AG04450 (cell line): ENCODE measurements at places on chromosomes 4 and X.

DNA sequence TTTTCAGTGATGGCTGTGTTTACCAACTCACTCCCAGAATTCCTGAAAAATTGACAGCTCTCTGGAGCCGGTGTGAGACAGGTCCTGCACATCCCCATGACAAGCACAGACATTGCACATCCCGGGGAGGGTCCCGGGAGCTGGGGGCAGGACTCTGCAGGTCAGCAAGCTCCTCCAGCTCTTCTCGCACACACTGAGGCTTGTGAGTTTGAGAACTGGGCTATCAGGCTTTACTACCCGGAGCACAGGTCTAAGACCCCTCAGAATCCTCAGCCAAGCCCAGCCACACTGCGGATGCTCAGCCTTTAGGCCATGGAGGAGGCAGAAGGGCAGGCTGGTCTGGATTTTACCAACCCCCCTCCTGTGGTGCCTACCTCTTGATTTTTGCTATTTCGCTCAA lies 5.6 kb upstream of the CLDN24 start:
- no peak for DNase-seq

GRCh38 chr4:74504212-74504611 lies 59.3 kb downstream of the AREG start:
- no peak for DNase-seq

DNA sequence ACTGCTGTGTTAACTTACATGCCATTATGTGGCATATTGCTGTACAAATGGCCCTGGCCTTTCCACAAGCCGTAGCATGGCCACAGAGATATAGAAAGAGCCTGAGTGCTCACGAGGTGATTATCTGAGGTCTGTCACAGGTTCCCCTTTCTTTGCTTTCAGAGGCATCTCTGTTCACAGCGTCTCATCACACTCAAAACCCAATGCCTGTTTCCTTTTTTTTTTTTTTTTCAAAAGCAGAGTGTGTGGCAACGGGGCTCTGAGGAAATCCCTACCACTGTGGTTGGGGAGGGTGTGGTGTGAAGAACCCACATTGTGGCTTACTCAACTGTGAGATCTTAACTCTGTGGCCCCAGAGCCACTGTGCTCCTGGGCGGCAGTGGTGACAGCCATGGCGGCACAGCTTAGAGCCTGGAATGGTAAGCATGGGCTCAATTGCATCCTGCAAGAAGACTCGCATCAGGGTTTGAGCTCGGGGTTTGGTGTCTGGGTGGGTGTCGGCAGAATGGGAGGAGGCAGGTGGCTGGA lies 30.8 kb downstream of the RTL5 start:
- no peak for DNase-seq

DNA sequence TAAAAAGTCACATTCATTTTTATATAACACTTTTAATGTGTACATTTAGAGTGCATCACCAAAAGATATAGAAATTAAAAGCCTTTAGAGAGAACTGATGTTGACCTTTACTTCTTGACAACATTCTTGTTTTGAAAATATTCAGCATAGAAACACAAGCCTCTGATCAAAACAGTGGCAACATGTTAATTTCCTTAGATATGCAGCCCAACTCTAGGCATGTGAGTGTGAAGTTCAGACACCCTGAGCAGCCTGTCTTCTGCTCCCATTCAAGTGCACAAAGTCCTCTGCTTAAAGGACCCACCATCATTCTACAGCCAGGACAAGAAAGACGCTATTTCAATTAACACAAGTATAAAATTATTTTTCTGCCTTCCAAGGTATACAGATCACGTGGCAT lies 60.0 kb downstream of the PPP3CA start:
- DNase-seq, result no peak

DNA sequence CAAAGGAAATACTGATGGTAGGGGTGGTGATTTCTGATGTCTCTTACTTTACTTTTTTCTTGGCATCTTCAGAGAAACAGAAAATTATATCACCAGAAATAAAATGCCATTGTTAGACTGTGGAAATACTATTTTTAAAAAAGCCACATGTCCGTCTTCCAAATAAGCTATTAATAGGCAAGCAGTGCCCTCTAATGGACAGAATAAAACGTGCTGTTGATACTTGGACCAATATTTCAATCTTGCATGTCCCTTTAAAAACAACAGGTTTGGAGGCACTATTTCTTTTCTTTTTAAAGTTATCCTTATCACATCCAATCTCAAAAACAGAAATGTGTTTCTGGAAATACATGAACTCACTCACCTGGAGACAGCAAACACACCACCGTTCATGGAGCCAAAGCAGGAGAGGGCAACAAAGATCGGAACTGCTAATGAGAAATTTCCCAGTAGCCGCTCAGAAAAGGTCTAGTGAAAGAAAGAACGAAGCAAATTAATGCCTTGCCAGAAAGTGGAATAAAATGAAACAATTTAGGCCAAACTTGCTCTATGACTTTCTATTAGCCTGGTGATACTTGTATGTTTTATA lies 59.2 kb downstream of the SLC7A11 start:
- peak; percentile 26 for DNase-seq

GRCh38 chr4:73976217-73976616 lies 5.6 kb downstream of the PF4 start:
- DNase-seq, result no peak

DNA sequence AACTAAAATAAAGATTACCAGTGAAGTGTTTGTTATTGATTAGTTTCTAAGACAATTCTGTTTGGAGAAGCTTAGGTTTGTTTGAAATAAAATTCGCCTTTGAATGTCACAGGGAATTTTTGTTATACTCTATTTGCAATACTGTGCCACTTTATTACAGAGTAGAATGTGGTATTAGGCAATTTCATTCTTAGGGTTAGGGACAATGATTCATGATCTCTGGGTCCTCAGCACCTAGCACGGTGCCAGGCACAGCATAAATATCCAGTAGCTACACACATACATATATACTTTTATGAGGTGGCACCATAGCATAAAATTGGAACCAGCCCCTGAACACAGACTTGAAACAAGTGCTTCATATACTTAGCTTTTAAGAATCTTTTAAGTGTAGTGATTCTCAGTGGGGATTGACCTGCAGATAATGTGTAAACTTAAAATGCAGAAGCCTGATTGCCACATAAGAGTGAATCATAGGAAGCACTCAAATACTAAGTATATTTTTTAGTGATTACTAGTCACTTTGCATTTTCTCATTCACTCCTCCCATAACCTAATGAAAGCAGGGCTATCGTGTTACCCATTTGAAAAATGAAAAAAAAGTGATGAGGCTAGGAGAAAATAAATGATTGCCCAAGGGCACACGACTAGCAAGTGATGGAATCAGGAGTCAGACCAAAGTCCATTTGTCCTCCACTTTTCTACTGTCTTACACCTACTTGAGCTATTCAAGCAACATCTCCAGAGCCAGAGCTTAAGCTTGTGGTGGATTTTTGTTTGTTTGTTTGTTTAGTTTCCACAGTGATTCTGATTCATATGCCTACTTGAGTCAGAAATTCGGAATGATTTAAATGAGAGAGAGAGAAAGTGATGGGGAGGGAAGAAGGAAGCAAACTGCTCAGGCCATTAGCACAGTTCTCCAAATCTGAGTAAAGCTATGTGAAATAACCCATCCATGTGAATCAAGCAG lies 366.0 kb upstream of the FGF13 start:
- no peak for DNase-seq

DNA sequence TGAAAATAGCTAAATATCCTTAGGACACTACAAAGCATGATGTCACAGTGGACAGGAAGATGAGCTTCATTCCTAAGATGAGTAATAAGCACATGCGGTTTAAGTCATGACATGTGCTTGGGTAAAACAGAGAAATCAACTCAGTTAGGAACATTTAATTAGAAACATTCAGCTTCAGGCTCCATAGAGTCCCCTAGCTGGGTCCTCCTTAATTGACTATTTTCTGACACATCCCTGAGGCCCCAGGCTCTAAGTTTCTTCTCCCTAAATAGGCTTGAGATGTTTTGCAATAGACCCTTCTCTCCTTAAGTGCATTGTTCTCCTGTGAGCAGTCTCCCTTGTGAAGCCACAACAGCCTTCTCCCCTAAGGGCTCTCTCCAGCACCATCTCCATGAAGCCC lies 70.4 kb upstream of the ANXA3 start:
- DNase-seq, result peak; percentile 7

- DNase-seq, result no peak
Observed at GRCh38 chr4:145808848-145809512, 129.0 kb downstream of the C4orf51 start.

DNA sequence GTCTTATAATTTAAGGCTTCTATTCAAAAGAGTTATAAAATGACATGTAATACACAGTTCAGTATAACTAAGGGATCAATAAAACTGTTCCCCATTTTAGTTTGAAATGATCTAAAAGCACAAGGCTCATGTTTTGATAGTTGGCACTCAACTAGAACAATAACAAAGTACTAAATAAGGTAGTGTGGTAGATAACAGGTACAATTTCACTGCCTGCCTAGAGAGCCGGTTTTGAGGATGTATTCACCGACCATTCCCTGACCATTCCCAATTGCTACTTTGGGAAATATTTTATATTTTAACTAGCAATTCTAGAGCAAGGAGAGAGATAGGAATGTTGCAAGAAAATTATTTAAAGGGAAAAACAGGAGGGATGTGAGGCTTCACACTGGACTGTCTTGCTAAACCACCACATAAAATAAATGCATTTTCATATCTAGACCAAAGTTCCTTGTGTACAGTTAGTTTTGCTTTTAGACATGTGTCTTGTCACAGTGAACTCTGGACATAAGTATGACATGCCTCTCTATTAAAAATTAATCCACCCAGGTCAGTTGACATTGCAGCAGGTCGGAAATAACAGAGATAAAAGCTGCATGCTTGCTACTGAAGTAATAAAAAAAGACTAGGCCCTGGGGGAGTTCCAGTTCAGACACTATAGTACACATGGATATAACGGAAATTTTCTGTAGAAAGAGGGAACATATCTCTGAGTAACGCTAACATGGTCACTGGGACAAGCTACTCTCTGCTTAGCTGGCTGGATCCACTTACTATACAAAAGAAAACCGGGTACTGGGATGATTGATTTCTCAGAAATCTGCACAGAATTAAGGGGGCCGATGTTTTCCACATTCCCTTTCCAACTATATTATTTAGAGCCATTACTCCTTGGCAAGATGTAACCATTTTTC lies 56.3 kb upstream of the NAP1L5 start:
- DNase-seq, result no peak
